Lower leg skin (tissue), 4 donors: ENCODE measurements at places on chromosomes 7 and 10. TPM values are rescaled to one million over a fixed set of nuclear protein-coding genes. Genes with fewer than 3 reads are reported as not detected.
A peak's percentile ranks its signal among the peaks of the same experiment; 100 is the strongest.

DNA sequence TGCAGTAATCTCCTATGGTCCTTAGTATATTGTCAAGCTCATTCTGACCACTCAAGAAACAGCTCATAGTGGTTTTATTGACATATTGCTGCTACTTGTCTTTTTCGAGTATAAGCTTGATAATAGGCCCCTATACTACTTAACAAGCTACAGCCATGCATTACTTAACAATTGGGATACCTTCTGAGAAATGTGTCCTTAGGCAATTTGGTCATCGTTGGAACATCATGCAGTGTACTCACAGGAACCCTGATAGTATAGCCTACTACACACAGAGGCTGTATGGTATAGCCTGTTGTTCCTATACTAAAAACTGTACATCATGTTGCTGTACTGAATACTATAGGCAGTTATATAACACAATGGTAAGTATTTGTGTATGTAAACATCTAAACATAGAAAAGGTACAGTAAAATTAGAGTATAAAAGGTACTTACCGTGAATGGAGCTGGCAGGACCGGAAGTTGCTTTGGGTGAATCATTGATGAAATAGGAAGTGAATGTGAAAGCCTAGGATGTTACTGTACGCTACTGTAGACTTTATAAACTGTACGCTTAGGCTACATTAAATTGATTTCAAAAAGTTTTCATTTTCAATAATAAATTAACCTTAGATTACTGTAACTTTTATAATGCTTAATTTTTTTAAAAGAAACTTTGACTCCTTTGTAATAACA is 160.9 kb downstream of the LRRC4 start:
- no peak for DNase-seq

- DNase-seq: no peak
Measured at GRCh38 chr7:129371487-129371886, 62.7 kb upstream of the STRIP2 start.

- no peak for DNase-seq
Measured at GRCh38 chr7:134297489-134297888, 19.2 kb downstream of the SLC35B4 start.

GRCh38 chr7:16514271-16514670 is 12.4 kb upstream of the LRRC72 start:
- DNase-seq: no peak

The NME8 gene
- not detected for total RNA-seq

- DNase-seq: peak; percentile 62
Measured at GRCh38 chr10:110209454-110209925, 2.1 kb downstream of the MXI1 start.

The CC2D2B gene
- not detected for total RNA-seq

The AKR1C1 gene
- total RNA-seq: 44.3 TPM

DNA sequence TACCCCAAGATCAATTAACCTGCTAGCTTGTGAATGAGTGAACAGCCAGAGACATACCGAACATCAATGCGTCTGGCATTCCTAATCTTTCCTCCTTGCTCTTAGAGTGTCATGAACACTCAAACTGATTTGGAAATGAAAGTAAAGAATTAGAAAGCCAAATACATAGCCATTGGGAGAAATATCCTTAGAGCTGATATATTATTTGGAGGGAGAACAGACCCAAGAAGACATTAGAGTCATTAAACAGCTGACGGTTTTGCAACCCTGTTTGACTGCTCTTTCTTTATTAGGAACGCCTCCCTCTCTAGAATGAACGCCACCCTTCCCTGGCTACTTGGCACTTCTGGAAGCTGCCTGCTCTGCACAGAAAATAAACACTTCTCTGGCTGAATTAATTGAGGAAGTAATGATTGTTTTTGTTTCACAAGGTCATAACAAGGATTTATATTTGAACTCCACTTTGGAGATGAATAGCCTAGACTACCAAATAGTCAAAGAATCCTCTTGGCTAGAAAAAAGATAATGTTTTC is 42.8 kb downstream of the CTTNBP2 start:
- DNase-seq: peak; percentile 40

DNA sequence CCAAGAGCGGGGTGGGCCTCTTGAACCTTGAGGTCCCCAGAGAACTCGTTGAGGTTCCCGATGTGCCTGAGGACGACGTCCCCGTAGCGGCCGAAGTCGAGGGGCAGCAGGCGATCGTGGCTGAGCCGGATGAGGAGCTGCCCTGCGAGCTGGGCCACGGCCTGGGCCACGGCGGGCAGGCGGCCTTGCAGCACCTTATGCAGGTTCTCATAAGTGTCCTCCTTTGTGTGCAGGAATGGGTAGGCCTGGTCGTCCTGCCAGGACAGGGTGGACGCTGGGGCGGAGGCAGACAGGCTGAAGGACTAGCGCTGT is 14.2 kb downstream of the TFR2 start:
- DNase-seq: no peak

The OR2A7 gene
- 21.7 TPM for total RNA-seq

The FKBP6 gene
- total RNA-seq: 0.15 TPM

- DNase-seq: no peak
Measured at GRCh38 chr10:102342958-102343357, 52.5 kb upstream of the NFKB2 start.

- DNase-seq: no peak
Measured at GRCh38 chr10:17178006-17178405, 23.5 kb downstream of the TRDMT1 start.

DNA sequence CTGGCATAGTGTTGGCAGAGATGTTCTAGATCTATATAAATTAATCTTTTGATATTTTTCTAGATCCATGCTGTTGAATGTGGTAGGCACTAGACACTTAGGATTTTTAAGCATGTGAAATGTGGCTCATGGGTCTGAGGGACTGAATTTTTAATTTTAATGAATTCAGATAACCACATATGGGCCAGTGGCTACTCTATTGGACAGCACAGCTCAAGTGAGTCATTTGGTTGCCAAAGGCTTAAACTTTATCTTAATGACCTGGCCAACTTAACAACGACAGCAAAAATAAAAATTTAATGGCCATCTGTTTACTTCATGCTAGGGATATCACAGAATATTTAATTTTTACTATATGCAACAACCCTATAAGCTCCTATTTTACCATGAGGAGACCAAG is 61.4 kb downstream of the CDK14 start:
- no peak for DNase-seq
